ENCODE measurements at places on chromosomes 7 and 10.

- DNase-seq = no peak
- H3K27ac ChIP-seq = no peak overlapping the region
- no peak overlapping the region for H3K4me3 ChIP-seq
Observed at GRCh38 chr7:70744492-70744891, 387.5 kb upstream of the GALNT17 start.

DNA sequence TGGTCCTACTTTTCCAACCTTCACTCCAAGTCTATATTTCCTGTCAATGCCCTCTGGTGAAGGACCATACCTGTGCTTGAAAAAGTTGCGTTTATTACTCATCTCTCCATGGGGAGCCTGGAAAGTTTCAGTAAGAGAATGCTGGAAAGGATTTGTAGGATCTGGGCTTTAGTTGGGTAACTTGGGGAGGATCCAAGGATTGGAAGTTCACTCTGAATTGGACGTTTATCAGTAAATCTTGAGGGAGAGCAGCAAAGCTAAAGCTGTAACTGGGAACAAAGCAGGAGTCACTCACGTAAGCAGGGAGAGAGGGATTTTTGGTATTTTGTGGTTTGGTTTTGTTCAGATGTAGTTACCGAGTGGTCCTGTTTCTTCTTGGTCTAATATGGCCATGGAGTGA, 51.4 kb upstream of the NPVF start:
- H3K4me1 ChIP-seq = no peaks in the 10 kb centered on the region
- H3K27me3 ChIP-seq = no peaks in the 10 kb centered on the region
- no peak overlapping the region for H3K27ac ChIP-seq
- H3K4me3 ChIP-seq = no peak overlapping the region

DNA sequence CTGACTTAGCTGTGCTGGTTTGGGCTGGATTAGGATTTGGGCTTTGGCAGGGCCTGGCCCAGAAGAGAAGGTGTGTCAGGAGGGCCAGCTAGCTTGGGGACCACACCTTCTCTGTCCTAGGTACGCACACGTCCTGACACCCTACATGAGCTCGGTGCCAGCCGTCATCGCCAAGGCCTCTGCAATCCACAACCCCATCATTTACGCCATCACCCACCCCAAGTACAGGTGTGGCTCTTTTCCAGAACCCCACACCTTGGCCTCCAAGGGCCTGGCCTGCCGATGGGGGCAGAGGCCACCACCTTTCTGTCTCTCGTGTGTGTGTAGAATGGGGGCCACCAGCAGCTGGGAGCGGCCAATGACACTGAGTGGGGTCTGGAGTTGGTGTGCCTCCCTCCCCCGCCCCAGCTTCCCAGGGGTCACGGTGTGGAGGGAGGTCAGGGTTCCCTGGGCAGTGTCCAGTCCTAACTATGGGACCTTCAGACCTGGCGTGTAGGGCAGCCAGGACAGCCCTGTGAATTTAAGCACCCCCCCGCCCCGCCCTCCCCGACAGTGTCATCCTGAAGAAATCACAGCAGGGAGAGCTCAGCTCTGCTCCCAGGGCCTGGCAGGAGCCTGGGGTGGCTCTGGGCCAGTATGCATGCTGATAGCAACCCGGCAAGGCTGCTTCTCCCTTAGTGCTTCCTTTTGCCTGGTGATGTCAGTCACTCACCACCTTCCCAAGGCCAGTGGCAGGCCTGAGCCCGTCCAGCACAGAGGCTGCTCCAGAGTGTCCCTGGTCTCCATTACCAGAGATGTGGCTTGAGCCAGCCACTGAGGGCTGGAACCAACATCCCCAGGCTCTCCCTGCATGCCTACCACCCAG, 6.9 kb upstream of the LDB3 start:
- no peak overlapping the region for H3K4me3 ChIP-seq
- peaks cover 1% of the 10 kb centered on the region for H3K4me1 ChIP-seq
- H3K36me3 ChIP-seq = no peaks in the 10 kb centered on the region
- no peak overlapping the region for H3K27ac ChIP-seq
- H3K27me3 ChIP-seq = no peaks in the 10 kb centered on the region

DNA sequence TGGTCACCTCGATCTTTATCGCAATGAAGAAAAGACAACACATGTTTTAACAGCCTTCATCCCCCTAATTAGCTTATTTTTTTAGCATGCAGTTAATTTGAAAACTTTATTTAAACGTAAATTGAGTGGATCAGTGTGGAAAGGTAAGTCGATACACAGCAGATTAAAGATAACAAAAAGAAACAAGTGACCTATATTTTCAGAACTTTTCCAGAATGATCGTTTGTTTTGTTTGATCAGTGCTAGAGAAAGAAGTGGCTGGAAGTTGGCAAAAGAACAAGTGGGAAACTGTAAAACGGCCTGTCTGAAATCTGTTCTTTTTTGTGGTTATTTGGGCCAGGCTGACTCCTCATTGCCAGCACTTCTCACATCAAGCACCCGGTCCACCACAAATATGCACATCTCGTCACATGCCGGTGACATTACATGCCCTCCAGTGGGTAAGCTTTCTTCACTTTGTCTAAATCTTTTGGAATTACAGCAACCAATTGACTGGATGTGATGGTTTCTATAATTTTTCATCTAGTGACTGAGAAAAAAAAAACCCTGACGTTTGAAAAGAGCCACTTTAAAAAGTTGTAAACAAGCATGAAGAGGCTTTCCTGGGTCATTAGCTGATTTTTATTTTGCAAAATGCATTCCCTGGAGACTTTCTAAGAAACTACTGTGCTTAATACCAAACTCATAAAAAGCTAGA, 33.2 kb downstream of the C7orf33 start:
- no peaks in the 10 kb centered on the region for H3K36me3 ChIP-seq
- no peak overlapping the region for H3K27ac ChIP-seq
- H3K4me1 ChIP-seq = no peaks in the 10 kb centered on the region
- H3K4me3 ChIP-seq = no peak overlapping the region
- DNase-seq = no peak
- H3K27me3 ChIP-seq = no peaks in the 10 kb centered on the region

DNA sequence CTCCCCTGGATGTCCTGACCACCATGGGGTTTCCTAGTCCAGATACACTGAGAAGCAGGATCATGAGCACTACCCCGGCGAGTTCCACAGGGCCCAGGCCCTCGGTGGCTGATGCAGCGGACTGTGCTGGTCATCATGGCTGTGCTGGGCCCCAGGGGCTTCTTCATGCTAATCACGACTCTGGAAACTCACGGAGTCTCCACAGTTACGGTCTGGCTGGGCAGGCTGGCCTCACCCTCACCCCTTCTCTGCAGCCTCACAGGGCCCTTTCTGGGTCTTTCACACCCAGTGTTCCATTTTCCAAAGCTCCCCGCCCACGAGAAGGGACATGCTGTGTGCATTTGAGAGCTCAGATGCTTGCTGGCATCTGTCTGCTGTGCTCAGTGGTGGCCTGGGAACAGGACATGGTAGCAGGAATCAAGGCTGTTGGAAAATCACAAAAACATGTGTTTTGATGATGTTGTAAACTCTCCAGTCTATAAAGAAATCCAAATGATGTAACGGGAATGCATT, 119.0 kb downstream of the PTPN20 start:
- no peak overlapping the region for H3K27ac ChIP-seq
- DNase-seq = no peak
- no peaks in the 10 kb centered on the region for H3K36me3 ChIP-seq
- no peak overlapping the region for H3K4me3 ChIP-seq

GRCh38 chr10:133457100-133457841, 3.5 kb downstream of the SCART1 start:
- DNase-seq = no peak
- no peaks in the 10 kb centered on the region for H3K27me3 ChIP-seq
- no peak overlapping the region for H3K27ac ChIP-seq

DNA sequence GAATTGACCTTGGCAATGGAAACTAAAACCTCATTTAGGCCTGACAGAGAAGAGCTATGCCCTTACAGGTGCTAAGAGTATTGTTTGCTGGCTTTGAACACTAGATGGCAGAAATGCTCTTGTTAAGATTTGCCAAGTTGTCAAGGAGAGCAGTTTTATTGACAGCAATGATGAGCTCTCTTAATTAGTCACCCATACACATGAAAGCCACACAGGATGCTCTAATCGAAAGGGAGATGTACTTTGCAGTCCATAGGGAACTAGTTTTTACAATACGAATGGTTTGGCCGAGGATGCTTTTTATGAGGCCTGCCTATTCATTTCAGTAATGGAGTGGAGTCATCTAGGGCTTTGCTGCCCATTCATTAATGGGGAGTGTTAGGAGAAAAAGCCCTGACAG, 45.4 kb upstream of the MBL2 start:
- DNase-seq = peak; percentile 43
- H3K4me3 ChIP-seq = no peak overlapping the region
- no peaks in the 10 kb centered on the region for H3K36me3 ChIP-seq
- H3K4me1 ChIP-seq = no peaks in the 10 kb centered on the region
- H3K27me3 ChIP-seq = no peaks in the 10 kb centered on the region
- no peak overlapping the region for H3K27ac ChIP-seq

DNA sequence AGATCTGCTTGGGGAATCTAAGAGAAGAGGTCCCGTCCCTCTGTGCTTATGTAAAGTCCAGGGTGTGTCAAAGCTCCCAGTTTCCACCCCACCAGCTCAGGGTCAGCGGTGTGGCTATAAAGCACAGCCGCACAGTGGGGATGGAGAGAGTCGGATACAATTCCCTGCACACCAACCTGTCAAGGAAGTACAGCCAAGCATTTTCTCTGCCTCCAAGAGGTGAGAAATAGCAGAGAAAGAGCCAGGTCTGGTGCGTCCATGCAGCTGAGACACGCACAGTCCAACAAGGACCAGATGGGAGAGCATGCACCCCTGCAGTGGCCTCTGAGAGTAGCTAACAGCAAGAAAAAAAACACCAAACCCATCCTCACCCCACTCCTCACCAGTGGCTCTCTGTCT, 61.3 kb upstream of the WAC start:
- no peak overlapping the region for H3K27ac ChIP-seq
- no peak overlapping the region for H3K4me3 ChIP-seq
- H3K27me3 ChIP-seq = no peaks in the 10 kb centered on the region
- H3K36me3 ChIP-seq = no peaks in the 10 kb centered on the region
- no peak for DNase-seq
- peaks cover 5% of the 10 kb centered on the region for H3K4me1 ChIP-seq

DNA sequence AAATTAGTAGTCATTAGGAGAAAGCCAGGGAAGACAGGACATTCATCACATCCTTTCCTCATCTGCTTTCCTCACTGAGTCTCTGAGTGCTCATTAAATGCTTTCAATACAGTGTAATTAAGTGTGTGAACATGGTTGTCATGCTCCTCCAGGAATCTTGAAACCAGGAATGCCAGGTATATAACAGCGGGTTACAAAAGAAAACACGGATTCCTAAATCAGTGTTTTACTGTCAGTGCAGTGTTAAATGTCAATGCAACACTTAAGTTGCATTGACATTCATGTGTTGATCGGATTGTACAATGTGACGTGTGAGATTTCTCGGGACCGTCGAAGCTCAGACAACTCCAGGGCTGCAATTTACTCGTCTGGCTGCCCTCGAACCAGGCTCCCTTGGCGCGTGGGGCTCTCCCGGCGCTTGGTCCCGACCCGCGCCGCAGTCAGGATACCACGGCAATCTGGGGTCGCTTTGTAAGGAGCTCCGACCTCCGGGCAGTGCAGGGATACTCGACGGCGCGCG, 455 bp upstream of the SPAG6 start:
- H3K4me3 ChIP-seq = peak overlapping the region; percentile 54
- no peaks in the 10 kb centered on the region for H3K4me1 ChIP-seq

DNA sequence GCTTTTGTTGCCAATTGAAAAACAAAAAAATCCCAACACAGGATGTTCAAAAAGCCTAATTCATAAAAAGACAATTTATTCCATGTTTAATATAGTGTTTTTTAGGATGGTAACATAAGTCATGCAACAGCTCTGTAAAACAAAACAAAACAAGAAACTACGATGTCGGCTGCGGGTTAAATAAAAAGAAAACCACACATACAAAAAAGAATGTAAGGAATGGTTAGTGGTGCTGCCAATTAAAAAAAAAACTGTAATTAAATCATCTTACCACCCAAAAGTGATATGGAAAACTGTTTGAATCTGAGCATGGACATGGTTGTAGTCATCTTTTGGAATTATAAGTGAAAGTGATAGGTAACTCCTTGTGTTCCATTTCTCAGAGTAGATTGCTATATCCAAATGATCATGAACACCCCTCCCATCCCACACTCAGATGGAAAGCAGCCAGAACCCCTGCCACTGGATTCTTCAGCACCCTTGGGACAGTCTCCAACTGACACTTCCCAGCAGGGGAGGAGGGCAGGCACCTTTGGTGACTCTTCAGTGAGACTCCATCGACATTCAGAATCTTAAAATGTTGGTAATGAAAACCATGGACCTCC, 14.3 kb upstream of the DAGLB start:
- peaks cover 16% of the 10 kb centered on the region for H3K36me3 ChIP-seq
- no peaks in the 10 kb centered on the region for H3K27me3 ChIP-seq
- no peak overlapping the region for H3K4me3 ChIP-seq
- H3K4me1 ChIP-seq = no peaks in the 10 kb centered on the region

GRCh38 chr7:1721047-1721690, 51.1 kb downstream of the ELFN1 start:
- no peaks in the 10 kb centered on the region for H3K36me3 ChIP-seq
- peaks cover 14% of the 10 kb centered on the region for H3K4me1 ChIP-seq
- H3K27me3 ChIP-seq = no peaks in the 10 kb centered on the region
- H3K4me3 ChIP-seq = no peak overlapping the region
- no peak for DNase-seq

DNA sequence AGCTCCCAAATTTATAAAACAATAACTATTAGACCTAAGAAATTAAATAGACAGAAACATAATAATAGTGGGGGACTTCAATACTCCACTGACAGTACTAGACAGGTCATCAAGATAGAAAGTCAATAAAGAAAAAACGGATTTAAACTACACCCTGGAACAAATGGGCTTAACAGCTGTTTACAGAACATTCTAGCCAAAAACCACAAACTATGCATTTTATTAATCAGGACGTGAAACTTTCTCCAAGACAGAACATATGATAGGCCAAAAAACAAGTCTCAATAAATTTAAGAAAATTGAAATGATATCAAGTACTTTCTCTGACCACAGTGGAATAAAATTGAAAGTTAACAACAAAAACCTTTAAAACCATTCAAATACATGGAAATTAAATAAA, 46.4 kb downstream of the ZNF680 start:
- no peak overlapping the region for H3K4me3 ChIP-seq
- no peak overlapping the region for H3K27ac ChIP-seq
- H3K27me3 ChIP-seq = no peaks in the 10 kb centered on the region
- no peaks in the 10 kb centered on the region for H3K36me3 ChIP-seq
- H3K4me1 ChIP-seq = no peaks in the 10 kb centered on the region

DNA sequence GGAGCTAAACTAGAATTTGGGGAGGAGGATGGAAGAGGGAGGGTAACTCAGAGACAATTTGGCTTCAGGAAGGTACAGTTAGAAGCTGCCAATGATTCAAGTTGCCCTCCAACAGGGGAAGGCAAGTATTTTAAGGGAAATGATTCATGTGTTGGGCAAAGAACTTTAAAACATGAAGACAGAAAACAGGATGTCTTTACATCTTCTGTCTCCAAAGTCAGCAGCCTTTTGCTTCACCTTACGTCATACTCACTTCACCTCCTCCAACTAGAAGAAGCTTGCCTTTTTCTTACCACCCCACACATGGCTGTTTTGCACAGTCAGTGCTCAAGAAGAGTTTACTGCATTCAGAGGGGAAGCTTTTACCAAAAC, 36.1 kb downstream of the PPP1R3C start:
- DNase-seq = no peak
- H3K4me1 ChIP-seq = no peaks in the 10 kb centered on the region
- no peaks in the 10 kb centered on the region for H3K36me3 ChIP-seq
- no peak overlapping the region for H3K4me3 ChIP-seq
